H54 (cell line): ENCODE measurements at places on chromosomes 4 and X.

DNA sequence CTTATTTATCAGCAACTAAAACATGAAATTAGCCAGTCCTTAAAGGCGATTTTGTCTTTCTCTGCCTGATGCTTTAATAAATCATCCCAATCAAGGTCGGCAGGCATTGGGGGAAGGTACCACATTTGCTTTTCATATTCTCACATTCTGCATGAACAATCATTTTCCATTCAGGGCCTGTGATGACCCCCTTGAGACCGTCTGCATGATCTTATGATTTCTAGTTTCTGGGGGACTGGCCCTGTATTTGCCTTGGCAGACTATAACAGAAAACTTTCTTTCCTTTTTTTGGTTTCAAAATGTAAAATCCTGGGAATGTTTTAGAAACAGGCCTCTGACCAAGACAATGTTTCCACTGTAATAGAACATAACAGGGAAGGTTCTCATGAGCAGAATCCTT lies 296.8 kb downstream of the IDS start:
- no peak for DNase-seq

- peak; percentile 90 for DNase-seq
These were observed 57.7 kb downstream of the WFS1 start for GRCh38 chr4:6327220-6327917.

DNA sequence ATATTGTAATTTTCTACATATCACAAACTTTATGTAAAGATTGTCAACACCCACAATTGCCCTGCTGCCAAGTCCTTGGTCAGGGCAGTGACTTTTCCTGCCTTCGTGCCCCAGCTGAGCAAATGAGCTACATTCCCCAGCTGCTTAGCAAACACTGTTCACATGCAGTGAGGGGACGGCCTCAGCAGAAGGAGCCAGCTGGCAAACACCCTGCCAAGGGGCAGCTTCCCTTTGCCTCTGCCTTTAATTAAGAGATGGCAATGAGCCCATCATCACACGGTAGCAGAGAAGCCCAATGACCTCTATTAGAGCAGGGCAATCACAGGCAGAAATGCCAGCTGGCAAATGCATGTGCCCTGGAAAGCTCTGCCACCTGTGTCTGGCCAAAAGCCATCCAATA lies 253.4 kb downstream of the EPHA5 start:
- DNase-seq: peak; percentile 0

GRCh38 chr4:106210021-106210420 lies 106.0 kb downstream of the TBCK start:
- DNase-seq: no peak

GRCh38 chrX:110402850-110403221 lies 44.2 kb downstream of the RTL9 start:
- DNase-seq: no peak

DNA sequence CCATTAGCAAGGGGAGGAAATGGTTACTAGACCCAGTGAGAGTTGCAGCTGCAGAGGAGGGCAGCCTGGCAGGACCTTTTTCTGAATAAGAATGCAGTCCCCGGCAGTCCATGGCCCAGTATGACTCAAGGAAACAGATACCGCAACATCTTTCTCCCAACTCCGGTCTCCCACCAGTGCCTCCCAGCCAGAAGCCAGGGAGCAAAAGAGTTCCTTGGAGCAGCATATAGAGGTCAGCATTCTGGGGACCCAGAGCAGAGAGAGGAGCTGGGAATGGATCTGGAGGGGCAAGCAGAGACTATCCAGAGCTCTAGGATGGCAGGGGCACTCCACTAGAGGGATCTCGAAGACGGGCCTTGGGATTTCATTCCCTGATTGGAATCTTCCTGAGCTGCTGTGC lies 339.2 kb upstream of the AADAT start:
- no peak for DNase-seq

- DNase-seq: no peak
These were observed 132.3 kb downstream of the HMX1 start for GRCh38 chr4:8739317-8739716.

DNA sequence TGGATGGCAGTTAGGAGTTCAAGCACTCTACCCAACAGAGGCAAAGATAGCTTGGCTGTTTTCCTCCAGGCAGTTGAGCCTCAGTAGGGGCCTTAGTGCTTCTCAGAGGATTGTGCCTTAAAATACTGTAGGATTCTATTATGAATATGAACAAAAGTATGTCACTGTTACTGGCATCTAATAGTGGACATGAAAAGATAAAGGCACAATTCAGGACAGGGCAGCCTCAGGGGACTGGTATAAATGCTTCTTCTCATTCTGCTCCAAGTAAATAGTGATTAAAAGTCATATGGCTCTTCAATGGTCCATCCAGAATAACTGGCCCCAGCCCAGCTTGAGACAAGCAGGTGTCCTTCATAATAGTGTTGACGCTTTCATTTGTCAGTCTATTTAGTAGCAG lies 17.7 kb downstream of the COL4A6 start:
- no peak for DNase-seq

GRCh38 chrX:109654516-109655109 lies 29.6 kb upstream of the KCNE5 start:
- DNase-seq: no peak

- no peak for DNase-seq
These were observed 79.3 kb upstream of the DYNLT3 start for GRCh38 chrX:37926700-37927099.

GRCh38 chrX:36443007-36443406 lies 523.5 kb downstream of the CFAP47 start:
- DNase-seq: no peak

GRCh38 chr4:134539729-134540231 lies 338.2 kb upstream of the PABPC4L start:
- DNase-seq: no peak

GRCh38 chrX:35786271-35786670 lies 11.9 kb upstream of the MAGEB16 start:
- no peak for DNase-seq

DNA sequence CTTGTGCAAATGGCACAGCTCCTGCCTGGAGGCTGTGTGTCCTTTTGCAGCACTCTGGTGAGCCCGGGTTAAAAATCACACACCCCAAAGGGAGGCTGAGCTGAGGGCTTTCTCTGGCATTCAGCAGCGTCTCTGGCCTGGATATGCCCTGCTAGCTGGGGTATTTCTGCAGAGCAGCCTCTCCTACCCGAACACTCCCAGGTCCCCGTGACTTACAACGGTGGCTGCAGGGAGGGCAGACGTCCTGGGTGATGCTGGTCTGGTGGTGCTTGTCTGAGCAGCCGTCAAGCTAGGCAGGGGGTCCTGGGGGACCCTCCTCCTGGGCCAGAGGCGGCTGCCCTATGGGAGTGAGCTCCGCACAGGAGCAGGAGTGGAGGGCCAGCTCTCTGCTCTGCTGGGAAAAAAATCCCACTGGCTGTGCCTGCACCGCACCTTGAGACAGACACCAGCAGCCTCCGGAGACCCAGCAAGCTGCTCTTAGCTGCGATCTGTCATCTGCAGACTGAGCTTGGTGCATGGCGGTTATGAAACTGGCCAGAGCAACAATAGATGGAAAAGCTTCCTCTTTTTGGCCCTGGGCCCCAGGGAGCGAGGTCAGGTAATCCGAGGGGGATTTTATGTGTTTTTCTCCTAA lies 41.3 kb upstream of the ASMTL start:
- DNase-seq: no peak

DNA sequence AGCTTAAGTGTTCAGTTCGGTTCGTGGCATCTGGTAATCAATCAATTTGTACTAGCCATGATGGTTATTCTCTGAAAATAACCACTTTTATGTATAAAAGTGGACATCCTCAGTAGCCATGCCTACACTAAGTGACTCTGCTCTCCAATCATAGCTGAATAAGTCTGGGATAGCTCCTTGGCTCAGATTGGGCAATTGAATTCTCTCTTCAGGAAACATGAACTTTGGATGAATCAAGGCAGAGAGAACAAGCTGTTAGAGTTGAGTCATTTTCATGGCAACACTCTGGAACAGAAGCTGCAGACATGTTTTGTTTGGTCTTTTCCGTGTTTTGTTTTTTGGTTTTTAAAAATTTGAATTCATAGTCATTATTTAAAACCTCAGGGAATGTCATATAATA lies 66.8 kb upstream of the TMEM164 start:
- DNase-seq: no peak

- no peak for DNase-seq
These were observed 1801.3 kb upstream of the PCDH7 start for GRCh38 chr4:28918871-28919270.

DNA sequence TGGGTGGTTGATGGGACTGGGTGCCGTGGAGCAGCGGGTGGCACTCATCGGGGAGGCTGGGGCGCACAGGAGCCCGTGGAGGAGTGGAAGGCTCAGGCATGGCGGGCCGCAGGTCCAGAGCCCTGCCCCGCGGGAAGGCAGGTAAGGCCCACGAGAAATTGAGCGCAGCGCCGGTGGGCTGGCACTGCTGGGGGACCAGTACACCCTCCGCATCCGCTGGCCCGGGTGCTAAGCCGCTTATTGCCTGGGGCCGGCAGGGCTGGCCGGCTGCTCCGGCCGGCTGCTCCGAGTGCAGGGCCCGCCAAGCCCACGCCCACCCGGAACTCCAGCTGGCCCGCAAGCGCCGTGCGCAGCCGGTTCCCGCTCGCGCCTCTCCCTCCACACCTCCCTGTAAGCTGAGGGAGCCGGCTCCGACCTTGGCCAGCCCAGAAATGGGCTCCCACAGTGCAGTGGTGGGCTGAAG lies 85.1 kb upstream of the FAT4 start:
- DNase-seq: no peak

- DNase-seq: no peak
These were observed 122.5 kb downstream of the UCHL1 start for GRCh38 chr4:41379230-41379629.

- no peak for DNase-seq
These were observed 35.1 kb downstream of the PITX2 start for GRCh38 chr4:110587666-110588285.

DNA sequence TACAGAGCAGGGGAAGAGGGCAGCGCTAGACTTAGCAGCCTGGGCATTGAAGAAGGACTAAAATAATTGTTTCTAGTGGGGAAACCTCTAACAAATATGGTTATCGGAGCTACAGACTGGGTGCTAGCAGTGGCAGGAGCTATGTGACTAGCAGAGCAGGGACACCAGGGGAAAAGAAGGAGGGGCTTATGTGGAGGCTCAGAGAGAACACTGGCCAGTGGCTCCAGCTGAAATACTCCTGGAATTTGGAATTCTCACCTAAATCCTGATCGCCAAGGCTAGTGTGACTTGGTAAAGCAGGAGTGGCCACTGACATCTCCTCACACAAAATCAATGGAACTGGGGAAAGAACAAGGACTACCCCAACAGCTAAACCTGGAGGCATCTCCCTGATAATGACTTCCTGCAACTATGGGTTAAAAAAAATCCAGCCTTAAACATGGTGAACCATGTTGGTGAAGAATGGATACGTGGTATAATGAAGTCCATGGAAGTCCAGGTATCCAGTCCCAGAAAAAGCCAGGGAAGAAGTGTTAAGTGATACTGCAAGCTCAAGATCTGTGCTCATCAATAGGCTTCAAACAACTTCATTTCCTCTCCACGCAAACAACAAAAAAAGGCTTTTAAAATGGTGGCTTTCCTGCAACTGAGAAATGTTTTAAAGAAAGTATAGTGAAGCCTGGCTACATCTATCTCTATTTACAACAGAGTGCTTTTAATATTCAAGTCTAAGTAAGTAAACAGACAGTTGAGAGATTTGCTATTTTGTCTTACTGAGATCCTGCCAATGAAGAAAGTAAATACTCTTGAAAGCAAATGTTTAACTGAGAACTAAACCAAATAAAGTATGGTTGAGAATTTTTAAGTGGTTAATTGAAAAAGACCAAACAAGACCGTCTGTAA lies 1.8 kb downstream of the TAPT1 start:
- no peak for DNase-seq
